ENCODE measurements at places on chromosomes 7 and 10.
A peak's percentile ranks its signal among the peaks of the same experiment; 100 is the strongest.

GRCh38 chr7:68967598-68967997 is 630.7 kb upstream of the AUTS2 start:
- no peak for DNase-seq

- DNase-seq: peak; percentile 18
Measured at GRCh38 chr7:17298840-17299482, 509 bp downstream of the AHR start.

GRCh38 chr7:131741446-131741845 is 185.0 kb upstream of the PODXL start:
- DNase-seq: peak; percentile 25

GRCh38 chr7:11127988-11128387 is 154.3 kb downstream of the PHF14 start:
- DNase-seq: no peak

DNA sequence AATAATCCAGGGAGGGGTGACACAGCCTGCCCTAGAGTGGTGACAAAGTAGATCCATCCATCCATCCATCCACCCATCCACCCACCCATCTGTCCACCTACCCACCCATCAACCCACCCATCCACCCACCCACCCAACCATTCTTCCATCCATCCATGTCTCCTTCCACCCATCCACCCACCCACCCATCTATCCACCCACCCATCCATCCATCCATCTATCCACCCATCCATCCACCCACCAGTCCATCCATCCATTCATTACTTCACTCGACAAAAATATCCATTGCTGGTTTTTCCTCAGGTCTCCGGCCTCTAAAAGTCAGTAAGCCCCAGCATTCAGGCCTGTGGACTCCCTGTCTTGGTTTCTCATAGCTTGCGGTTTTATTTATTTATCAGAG is 12.5 kb upstream of the LIMK1 start:
- DNase-seq: no peak

DNA sequence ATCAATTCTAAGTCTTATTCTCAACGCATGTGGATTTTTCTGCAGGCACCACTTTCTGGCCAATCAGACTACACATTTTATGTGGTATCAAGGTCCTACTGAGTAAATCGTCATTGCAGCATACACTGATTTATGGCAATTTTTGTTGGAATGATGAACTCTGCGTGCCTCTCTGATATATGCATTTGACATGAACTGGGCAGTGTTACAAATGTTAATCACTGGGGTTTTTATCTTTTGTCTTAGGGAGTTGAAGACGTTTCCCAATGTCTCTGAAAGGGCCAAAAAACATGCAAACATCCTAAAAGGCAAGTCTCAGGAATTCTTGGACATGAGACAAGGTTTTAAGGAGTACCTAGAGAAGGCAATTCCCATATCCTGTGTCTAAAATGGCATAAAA is 809.5 kb upstream of the CELF2 start:
- DNase-seq: no peak

- no peak for DNase-seq
Measured at GRCh38 chr7:390761-391410, 100.9 kb downstream of the FOXL3 start.

GRCh38 chr10:53135897-53136253 is 363.3 kb upstream of the MBL2 start:
- DNase-seq: no peak

- no peak for DNase-seq
Measured at GRCh38 chr10:52312942-52313255, 1.2 kb upstream of the DKK1 start.

DNA sequence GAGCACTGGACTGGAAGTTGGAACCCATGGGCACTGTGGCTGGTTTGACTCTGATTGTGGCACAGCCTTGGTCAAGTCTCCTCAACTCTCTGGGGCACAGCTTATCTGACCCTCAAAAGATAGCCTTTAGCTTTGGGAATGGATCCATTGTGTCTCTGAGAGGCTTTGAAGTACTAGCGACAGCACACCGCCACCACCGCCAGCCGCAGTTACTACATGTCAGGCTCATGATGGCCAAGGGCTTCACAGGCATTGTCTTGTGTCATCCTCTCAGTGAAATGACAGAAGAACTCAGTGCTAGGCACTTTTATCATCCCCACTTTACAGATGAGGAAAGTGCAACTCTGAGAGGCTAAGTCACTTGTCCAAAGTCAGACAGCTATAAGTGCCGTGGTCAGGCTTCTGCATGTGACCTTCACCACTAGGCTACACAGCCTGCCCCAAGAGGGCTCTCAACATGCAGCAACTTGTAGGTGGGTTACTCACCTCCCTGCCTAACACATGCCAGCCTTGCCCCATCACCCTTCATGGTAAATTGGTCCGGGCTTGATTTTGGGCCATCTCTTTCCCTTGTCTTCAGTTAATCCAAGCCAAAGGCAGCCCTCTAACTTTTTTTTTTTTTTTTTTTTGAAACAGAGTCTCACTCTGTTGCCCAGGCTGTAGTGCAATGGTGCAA is 44.1 kb downstream of the C10orf105 start:
- DNase-seq: no peak

DNA sequence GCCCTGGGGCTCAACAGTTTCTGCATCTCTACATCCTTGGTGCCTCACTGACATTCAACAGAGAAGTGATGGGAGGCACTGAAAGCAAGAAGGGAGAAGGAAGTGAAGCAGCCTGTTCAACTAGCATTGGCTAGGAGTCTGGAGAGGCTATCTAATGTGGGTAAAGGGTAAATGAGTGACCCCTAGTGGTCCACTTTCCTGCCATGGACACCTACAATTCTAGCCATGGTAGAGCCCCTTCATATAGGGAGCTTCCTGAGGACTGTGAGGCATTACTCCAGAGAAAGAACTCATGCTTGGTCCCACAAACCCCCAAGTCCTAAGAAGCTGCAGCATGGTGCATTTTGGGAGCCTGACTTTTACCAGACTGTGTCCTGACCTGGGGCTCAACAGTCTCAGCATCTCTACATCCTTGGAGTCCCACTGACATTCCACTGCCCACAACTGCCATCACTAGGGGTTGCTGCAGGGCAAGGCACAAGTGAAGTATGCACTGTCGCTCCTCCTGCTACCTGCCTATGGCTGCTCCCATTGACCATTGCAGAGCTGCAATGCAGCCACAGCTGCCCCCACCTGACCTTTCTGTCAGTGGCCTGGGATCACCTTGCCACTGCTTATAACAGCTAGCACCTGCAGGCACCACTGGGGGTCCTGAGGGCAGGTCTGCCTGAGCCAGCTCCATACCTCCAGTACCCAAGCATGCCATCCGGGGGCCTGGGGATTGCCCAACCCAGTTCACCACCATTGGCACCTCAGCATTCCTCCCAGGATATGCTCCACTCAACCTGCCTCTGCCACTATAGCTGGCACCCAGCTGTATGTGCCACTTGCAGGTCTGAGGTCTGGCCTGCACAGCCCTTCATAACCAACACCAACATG is 44.1 kb upstream of the CDK6 start:
- DNase-seq: peak; percentile 44

DNA sequence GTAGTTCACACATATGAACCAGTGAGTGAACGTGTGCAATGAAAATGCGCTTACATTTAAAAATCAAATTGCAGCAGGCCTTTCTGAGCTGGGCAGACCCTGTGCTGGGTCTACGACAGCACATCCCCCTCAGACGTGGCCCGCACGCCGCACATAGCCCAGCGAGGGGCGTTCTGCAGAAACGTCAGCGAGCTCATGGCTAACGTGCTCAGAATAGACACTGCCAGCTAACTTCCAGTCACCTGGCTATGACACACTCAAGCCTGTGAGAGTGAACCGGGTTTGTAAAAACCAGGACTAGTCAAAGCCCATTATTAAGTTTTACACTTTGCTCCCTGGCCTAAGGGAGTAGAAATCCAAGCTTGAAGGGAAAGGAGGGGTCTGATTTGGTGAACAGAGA is 108.1 kb upstream of the INSIG1 start:
- no peak for DNase-seq

GRCh38 chr7:26060733-26061677 is 91.0 kb upstream of the NFE2L3 start:
- no peak for DNase-seq

DNA sequence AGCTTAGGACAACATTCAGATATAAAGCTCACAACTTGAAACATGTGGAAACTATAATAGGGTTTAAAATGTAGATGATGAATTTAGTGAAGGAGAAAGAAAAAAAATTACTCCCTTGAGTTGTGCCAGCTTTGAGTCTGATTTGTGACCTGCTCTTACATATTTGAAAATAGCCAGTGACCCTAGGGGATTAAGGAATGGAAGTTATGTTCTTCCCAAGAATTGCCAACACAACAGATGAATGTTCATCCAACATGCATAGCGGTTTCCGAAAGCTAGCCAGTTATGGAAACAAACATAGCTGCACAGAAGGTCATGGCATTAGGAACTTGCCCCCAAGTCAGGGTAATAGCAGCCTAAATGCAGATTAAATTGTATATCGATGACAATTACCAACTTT is 10.8 kb downstream of the TMEM196 start:
- no peak for DNase-seq

- no peak for DNase-seq
Measured at GRCh38 chr7:134941952-134942351, 44.4 kb upstream of the AGBL3 start.

- DNase-seq: no peak
Measured at GRCh38 chr7:118298771-118299170, 74.3 kb downstream of the ANKRD7 start.

GRCh38 chr10:113987156-113987555 is 56.5 kb upstream of the ADRB1 start:
- no peak for DNase-seq

- DNase-seq: no peak
Measured at GRCh38 chr7:32103361-32103760, 33.2 kb upstream of the PDE1C start.

DNA sequence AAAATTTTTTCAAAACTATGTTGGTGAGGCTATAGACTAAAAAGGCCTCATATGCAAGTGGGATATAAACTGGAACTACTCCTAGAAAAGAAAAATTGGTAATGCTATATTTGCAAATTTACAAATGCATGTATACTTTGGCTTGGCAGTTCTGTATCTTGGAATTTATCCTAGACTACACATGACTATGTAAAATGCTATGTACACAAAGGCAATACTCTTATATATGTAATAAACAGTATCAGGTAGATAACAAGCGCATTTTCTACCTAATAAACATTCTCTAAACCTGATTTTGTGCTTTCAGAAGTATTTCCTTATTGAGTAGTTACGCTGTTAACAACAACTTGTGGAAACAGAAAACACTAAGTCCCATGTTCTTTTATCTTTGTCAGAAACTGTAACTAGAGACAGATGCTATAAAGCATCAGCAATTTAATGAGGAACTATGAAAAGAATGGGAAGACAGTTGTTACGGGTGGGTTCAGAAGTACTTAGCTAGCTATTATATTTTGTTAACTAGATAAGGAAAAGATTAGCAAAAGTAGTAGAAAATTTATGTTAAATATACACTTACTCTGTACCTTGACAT is 107.8 kb downstream of the ARHGAP12 start:
- no peak for DNase-seq

GRCh38 chr10:71966046-71967004 is 2.1 kb downstream of the CHST3 start:
- no peak for DNase-seq

- DNase-seq: no peak
Measured at GRCh38 chr10:91097313-91097712, 123.2 kb upstream of the PCGF5 start.

- no peak for DNase-seq
Measured at GRCh38 chr10:49597426-49598163, 12.5 kb upstream of the SLC18A3 start.

DNA sequence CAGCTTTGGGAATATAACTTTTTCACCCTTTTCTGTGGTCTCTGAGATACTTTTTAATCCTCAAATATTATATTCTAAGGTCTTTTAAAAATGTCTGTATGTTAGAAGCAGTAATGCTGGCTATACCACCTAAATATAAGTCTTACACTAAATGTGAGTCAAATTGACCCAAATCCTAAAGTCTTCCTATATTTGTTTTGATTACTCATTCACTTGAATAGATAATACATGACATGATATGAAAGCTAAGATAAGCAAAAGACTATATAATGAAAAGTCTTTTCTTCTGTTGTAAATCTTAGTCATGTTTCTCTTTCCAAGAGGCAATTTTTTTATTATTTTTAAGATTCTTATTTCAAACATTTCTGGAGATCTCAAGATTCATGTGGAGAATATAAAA is 64.2 kb downstream of the HDAC9 start:
- DNase-seq: no peak

GRCh38 chr10:116079355-116079754 is 193.7 kb downstream of the GFRA1 start:
- DNase-seq: no peak

DNA sequence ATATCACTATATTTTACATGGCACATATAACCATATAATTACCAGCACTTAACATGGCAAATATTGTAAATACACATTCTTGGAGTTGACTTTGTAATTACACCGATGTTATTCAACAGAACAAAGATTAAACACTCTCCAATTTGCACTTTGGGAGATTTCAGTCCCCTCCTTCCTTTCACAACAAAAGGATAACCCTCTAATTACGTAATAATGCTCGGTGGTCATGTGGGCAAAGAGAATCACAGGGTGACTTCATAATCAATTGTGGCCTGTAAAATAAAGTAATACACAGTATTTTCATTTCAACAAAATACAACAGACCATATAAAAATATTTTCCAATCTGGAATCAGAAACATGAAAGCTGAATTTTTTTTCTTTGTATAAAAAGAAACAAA is 73.2 kb downstream of the RHOBTB1 start:
- DNase-seq: no peak

- DNase-seq: no peak
Measured at GRCh38 chr10:2625094-2625493, 442.3 kb upstream of the PFKP start.

GRCh38 chr10:119680050-119680449 is 28.9 kb downstream of the BAG3 start:
- DNase-seq: no peak

- no peak for DNase-seq
Measured at GRCh38 chr10:65891073-65891981, 1034.5 kb upstream of the LRRTM3 start.

DNA sequence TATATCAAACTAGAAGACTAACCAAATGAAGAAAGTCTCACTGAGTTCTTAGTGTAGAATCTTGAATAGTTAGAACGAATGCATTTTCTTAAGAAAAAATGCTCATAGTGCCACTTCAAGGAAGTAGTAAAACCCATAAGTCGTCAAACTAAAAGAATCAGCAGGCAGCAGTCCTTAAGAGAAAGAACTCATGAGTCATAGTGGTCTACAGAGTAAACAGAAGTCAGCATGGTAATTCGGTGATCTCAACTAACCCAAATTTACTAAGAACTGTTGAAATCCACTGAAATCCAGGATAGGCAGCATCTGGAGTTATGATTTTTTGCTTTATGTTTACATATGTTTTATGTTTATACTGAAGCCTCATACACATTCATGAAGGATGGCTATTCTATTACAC is 256.2 kb downstream of the LHFPL3 start:
- DNase-seq: no peak

DNA sequence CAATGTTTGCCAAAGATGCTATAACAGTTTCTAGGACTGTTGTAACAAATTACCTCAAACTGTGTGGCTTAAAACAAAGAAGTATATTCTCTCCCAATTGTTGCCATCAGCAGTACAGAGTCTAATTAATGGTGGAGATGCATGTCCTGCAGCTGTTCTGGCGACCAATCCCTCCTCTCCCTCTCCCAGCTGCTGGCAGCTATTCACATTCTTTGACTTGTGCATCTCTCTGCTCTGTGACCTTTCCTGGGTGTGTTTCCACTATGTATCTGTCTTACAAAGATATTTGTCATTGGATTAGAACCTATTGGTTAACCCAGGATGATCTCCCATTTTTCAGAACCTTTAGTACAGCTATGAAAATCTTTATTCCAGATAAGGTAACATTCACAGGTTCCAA is 561.7 kb upstream of the POM121L12 start:
- DNase-seq: no peak

GRCh38 chr10:67114945-67115344 is 189.1 kb downstream of the LRRTM3 start:
- no peak for DNase-seq

Measured in Ammon's horn (tissue), 1 donor.